Uterine smooth muscle cell (primary cell): ENCODE measurements at places on chromosomes 13 and 19. TPM values are rescaled to one million over a fixed set of nuclear protein-coding genes. Genes with fewer than 3 reads are reported as not detected.

The CEACAM3 gene
- not detected in 2 replicates for total RNA-seq

The PDX1 gene
- not detected in 2 replicates for total RNA-seq

The IL17D gene
- total RNA-seq, result 1.00 and 1.4 TPM in 2 replicates

The PSG5 gene
- 3.2 and 5.0 TPM in 2 replicates for total RNA-seq

The KCNK6 gene
- total RNA-seq, result 1.5 and 5.2 TPM in 2 replicates

The ZNF626 gene
- total RNA-seq, result 15.6 and 16.9 TPM in 2 replicates

The FBN3 gene
- not detected in 2 replicates for total RNA-seq

The CASP14 gene
- total RNA-seq, result not detected in 2 replicates

The ZNF442 gene
- 4.6 and 8.6 TPM in 2 replicates for total RNA-seq

The DAND5 gene
- total RNA-seq, result 0.12 TPM in 1 of 2 replicates, not detected in the other

The LYPD3 gene
- 0.11 and 0.12 TPM in 2 replicates for total RNA-seq

The CYP4F3 gene
- total RNA-seq, result not detected in 2 replicates

The PNPLA6 gene
- total RNA-seq, result 60.2 and 96.3 TPM in 2 replicates

The CGB8 gene
- not detected in 2 replicates for total RNA-seq

The OR10H1 gene
- total RNA-seq, result not detected in 2 replicates

The ZNF888 gene
- 5.5 and 8.1 TPM in 2 replicates for total RNA-seq

The KANK3 gene
- total RNA-seq, result 0.25 and 0.33 TPM in 2 replicates

The CBARP gene
- total RNA-seq, result 3.8 and 4.6 TPM in 2 replicates

The PCSK4 gene
- 2.3 and 4.4 TPM in 2 replicates for total RNA-seq

The MEIOSIN gene
- total RNA-seq, result not detected in 2 replicates
